PC-9 (cell line): ENCODE measurements at places on chromosomes 7 and 10. TPM values are rescaled to one million over a fixed set of nuclear protein-coding genes. Genes with fewer than 3 reads are reported as not detected.

DNA sequence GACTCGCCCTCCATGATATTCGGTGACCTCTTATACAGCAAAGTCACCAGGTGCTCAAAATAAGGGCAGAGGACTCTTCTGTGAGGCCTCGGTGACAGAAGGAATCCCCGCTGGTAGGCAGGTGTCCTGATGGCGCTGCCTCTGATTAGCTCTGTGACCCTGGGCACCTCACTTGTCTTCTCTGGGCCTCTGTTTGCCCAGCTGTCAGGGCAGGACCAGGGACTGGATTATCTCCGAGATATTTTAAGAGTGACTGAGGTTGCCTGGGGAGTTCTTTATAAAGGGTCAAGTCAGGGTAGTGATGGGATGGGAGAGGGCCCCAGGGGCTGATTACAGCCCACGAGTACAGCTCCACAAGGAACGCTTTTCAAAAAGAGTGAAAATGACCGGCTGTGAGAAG is 70.9 kb upstream of the SAMD8 start:
- DNase-seq, result no peak

CNTNAP2 gene
- not detected in 2 replicates for total RNA-seq

- no peak for DNase-seq
Observed at GRCh38 chr10:22656036-22656435, 58.3 kb downstream of the PIP4K2A start.

GRCh38 chr7:3951316-3952055 is 650.4 kb downstream of the SDK1 start:
- DNase-seq, result no peak

ATG9B gene
- total RNA-seq, result 9.7 and 13.7 TPM in 2 replicates

- peak; percentile 95 for DNase-seq
Observed at GRCh38 chr7:68699090-68699711, 899.1 kb upstream of the AUTS2 start.

- no peak for DNase-seq
Observed at GRCh38 chr7:16826060-16826459, 21.3 kb upstream of the AGR2 start.

GIMAP8 gene
- total RNA-seq, result not detected in 2 replicates

- DNase-seq, result peak; percentile 53
Observed at GRCh38 chr10:133324198-133324792, 12.4 kb downstream of the CALY start.

CDK13 gene
- 76.8 and 80.9 TPM in 2 replicates for total RNA-seq
